Naive B cell (primary cell): ENCODE measurements at places on chromosomes 6 and 20.

DNA sequence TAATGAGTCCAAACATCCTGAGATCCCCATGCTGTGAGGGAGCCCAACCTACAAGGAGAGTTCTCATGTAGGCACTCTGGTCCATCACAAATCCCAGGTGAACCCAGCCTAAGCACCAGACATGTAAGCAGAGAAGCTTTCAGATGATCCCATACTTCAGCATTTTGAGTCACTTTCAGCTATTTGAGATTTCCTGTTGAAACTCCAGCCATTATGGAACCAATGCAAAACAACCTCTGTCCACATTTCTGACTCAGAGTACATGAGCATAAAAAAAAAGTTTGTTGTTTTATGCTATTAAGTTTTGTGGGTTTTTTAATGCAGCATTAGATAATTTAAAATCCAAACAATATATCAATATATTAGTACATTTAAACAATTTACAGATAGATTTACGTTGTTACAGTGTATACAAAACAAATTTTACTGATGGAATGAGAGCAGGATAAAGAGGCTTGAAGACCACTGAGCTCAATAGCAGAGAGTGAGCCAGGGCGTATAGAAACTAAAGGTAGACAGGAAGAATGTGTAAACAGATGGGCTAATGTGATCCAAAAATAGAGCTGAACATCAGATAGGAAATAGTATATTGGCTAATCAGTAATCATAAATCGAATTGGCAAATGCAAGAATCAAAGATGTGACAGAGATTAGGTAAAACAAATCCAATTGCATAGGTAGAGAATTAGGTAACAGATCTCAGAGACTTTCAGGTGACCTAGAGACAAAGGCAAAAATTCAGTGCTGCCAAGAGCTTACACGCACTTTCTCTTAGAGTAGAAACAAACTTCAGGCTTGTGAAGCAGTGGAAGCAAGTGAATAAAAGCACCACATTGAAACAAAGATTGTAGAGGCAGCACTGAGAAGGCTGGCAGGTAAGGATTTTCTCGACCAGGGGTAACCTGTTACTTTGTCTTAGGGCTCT is 36.2 kb upstream of the PLCB1 start:
- DNase-seq, result no peak

GRCh38 chr6:103409475-103409874 is 1450.2 kb downstream of the HACE1 start:
- DNase-seq, result no peak

GRCh38 chr6:166586424-166587156 is at the start of gene RAMACL:
Gene RAMACL, minus strand, starts transcription at chr6:166586678. Its CDS starts 201 bp downstream, at chr6:166586477.
- DNase-seq, result peak; percentile 60

- DNase-seq, result no peak
Measured at GRCh38 chr6:169816054-169816453, 64.6 kb downstream of the ERMARD start.

- peak; percentile 3 for DNase-seq
Measured at GRCh38 chr6:12751694-12752325, 35.2 kb downstream of the PHACTR1 start.

- DNase-seq, result no peak
Measured at GRCh38 chr20:39717936-39718335, 755.8 kb downstream of the DHX35 start.

DNA sequence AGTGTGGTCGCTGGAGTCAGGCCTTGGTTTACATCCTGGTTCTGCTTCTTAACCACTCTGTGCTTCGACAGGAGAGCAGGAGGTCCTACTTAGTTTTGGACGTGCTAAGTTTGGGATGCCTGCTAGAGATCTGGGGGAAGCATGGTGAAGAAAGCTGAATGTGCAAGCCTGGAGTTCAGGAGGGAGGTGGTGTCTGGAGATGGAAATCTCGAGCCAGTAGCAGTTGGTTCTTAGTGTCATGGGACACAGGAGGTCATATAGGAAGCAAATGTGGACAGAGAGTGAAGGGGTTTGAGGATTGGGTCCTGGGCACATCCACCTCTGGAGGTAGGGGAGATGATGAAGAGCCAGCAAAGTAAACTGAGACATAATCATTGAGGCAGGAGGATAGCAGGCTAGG is 131.4 kb downstream of the SYCP2 start:
- no peak for DNase-seq

DNA sequence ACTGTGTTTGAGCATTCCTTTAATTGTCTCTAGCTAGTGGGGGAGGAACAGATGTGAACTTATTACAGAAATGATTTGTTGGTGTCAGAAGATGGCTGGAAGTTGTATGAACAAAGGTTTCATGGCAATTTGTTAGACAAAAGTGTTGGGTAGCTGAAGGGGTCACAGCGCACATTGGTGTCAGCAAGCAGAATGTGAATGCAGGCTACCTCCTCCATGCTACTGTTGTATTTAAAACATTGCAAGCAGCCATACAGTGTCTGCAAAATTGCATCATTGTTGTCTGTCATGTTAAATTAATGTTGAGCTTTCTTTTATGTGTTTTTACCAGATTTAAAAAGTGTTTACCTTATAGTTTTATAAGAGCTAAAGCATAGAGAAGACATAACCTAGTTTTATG is 6.2 kb downstream of the LRRC1 start:
- DNase-seq, result no peak
